ENCODE measurements at places on chromosomes 5 and 9.

- no peak for DNase-seq
Observed at GRCh38 chr9:116232424-116233159, 79.0 kb downstream of the PAPPA start.

GRCh38 chr5:17014686-17015085, 78.6 kb upstream of the MYO10 start:
- DNase-seq = no peak

- DNase-seq = no peak
Observed at GRCh38 chr9:124286292-124286931, 28.7 kb downstream of the NEK6 start.

DNA sequence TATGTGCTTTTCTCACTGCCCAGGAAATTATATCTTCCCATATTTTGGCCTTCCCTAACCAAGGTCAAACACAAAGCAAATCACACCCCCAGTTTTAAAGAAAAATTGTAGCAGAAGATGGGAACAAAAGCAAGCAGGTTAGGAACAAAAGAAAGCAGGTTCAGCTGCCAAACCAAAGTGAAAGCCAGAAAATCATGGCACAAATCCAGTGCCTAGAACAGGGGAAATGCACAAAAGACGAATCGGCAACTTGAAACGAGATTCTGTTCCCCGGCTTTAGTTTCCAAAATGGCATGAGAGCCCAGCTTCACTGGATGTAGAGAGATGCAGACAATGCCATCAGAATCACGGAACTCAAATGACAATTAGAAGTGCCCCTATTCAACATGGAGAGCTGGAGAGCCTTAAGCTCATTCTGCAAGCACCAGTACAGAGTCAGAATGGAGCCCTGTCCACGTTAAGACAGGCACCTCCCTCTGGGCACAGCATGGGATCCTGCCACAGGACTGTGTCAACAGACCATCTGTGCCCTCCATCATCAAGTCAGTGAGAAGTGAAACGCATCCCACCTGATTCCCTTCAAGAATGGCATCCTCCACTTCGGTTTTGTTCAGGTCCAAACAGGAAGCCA, 13.8 kb downstream of the DNAH5 start:
- no peak for DNase-seq

- no peak for DNase-seq
Observed at GRCh38 chr5:169591636-169592035, 8.1 kb downstream of the SPDL1 start.

DNA sequence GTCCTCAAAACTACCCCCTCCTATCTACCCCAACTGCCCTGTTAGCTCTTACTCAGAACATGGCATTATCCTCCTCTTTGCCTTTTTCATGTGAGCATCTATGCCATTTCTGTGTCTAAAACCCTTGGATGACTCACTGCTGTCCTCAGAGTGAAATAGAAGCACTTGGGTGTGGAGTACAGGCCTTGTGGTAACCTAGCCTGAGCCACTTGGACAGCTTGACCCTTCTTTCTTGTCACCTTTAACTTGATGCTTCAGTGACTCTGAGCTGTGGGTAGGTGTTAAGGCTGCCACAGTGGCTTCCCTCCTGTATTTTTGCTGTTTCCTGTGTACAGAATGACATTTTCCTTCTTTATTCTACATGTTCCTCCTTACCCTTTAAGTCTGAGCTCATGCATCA, 391.4 kb downstream of the SH3GL2 start:
- DNase-seq = no peak

- no peak for DNase-seq
Observed at GRCh38 chr5:104045987-104046386, 483.4 kb upstream of the NUDT12 start.

DNA sequence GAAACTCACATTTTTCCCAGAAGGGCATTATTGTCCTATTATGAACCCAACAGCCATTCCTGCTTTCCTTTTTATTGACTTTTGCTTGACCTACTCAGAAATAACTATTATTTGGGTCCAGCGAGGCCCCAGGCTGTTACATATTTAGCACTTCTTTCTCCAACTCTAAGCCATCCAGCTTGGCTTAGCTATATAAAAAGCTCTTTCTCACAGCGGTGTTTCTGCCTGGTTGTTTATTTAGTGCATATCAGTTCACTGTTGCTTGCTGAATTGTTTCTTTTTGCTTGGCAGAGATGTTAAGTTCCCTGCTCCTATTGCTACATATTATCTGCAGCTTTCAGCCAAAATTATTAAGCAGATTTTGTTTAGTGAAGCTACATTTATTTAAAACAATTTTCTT, 1156.8 kb upstream of the SEMA6A start:
- no peak for DNase-seq

All from nephron progenitor cell (in vitro differentiated cells).